ENCODE measurements at places on chromosomes 13 and 19.
A peak's percentile ranks its signal among the peaks of the same experiment; 100 is the strongest.

- DNase-seq = no peak
Measured at GRCh38 chr19:17244618-17245534, 843 bp downstream of the NR2F6 start.

- no peak for DNase-seq
Measured at GRCh38 chr13:35769812-35770211, 293.3 kb upstream of the MAB21L1 start.

DNA sequence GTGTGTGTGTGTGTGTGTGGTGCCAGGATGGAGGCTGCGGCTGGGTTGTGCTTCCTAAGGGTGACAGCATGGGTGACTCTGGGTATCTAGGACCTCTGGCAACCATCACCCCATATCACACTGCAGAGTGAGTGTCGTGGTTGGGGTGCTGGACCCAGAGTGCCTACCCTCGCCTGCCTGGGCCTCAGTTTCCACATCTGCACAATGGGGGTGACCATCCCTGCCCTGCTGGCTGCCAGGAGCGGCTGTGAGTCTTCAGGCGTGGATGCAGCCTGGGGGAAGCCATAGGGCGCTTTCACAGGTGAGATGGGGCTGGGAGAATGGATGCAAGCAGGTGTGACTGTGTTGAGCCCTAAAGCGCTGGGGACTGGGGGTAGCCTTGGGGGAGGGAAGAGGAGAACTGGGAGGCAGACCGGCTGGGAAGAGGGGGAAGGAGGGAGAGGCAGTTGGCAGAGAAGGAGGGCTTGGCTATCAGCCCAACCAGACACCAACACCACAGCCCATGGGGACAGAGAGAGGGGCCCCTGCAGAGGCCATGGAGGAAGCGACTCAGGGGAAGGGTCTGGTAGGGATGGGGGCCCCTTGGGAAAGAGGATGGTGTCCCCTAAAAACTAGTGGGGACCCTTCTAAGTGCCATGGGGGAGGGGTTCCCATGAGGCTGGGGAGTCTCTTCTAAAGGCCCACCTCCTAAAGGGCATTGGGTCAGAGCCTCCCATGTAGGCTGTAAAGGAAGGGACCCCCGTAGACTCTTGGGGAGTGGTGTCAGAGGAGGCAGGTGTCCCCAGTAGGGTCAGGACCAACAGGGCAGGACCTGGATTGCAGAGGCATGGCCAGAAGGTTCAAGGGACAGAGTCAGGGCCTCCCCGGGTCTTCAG lies 1.7 kb downstream of the PLPPR2 start:
- DNase-seq = no peak

DNA sequence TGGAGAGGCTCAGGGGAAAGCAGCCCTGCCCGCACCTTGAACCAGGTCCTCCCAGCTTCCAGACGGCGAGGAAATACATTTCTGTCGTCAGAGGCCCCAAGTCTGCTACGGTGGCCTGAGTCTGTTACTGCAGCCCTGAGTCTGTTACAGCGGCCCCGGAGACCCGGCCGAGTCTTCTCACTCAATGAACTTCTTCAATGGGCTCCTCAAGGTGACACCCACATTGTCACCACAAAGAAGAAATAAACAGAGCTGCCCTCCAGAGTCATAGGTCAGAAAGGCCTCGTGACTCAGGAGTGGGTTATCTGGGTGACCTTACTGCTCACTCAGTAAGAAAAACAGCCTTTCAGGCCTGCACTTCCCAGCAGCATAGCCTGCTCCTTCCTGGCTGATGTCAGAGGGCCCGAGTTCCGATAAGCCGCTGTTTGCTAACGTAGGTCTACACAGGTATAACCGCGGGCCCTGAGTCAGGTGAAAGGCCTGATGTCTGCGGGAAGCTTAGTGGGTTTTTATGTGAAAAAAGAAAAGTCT lies 66.9 kb upstream of the TM9SF2 start:
- peak; percentile 75 for DNase-seq

- no peak for DNase-seq
Measured at GRCh38 chr19:54526972-54527371, 24.3 kb downstream of the LAIR2 start.

DNA sequence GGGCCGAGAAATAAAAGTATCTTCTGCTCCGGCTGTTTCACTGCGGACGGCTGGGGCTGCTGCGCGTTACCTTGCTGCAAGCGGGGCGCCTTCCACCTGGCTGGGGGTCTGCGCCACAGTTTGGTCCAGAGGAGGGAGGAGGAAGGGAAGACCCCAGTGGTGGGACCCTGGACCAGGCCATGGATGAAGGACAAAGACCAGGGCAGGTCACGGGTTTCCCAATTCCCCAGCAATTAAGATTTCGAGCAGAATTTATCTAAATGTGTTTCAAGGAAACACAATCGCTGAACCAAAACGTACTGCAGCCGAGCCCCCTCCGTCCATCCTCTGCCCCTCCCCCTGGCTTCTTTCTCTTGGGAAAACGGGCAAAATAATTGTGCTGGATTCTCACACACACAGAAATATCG lies 2.9 kb downstream of the SOX1 start:
- no peak for DNase-seq

DNA sequence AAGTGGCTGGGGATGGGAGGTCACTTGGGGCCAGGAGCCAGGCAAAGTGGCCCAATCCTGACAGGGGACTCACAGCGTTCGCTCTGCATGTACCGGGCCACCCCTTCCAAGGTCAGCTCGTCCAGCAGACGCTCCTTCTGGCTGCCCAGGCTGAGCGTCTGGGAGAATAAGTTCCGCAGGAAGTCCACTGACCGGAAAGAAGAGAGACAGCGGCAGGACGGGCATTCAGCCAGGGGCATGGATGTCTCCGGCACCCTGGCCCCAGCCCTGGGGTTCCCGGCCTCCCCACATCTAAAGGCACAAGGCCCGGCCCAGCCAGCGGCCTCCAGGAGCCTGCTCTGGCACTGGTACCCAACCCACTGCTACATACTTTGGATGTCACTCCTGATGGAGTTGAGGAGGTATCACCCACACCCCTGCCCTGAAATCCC lies 6.1 kb downstream of the SIRT2 start:
- DNase-seq = no peak

DNA sequence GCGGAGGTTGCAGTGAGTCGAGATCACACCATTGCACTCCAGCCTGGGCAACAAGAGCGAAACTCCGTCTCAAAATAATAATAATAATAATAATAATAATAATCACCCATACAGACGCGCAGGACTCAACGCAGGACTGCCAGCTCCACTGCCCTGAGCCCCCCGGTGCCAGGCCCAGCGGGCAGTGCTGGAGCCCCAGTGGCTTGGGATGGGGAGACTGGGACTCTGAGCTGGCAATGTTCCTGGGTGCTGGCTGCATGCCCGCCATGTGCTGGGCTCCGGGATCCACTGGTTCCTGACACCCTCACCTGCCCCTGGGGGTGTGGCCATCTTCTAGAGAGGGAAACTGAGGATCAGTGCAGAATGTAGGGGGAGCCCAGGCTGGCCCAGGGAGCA lies 325 bp upstream of the AZU1 start:
- no peak for DNase-seq

GRCh38 chr13:44591316-44591715 lies 15.2 kb upstream of the TSC22D1 start:
- DNase-seq = no peak

DNA sequence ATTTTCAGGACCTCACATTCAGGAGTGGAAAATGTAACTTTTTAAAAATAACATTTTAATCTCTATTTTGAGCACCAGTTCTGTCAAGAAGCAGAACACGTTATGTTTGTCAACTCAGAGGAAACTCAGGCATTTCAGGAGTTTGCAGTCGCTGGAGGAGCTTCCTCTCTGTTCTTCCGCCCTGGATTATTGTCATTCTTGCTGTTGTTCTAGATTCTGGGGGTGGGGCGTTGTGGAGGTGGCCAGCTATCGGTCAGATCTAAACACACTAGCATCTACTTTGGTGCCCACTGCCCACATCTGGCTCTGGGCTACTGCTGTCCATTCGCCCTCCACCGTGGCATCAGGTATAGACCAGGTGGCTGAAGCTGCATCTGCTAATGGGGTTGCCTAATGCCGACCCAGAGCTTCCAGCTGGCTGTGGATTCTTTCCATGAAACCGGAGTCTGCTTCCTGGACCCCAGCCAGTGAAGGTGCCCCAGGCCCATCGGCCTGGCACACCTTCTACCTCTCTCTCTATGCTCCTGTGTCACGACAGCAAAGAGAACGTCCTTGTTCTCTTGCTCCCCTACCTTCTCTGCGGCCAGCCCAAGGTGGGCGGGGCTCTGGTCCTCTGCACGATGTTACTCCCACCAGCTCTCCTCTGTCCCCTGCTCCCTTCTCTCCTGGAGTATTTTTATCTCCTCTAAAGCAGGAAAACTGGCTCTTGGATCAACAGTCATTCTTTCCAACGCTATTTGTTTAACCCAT lies 36.7 kb upstream of the DGKH start:
- DNase-seq = no peak

DNA sequence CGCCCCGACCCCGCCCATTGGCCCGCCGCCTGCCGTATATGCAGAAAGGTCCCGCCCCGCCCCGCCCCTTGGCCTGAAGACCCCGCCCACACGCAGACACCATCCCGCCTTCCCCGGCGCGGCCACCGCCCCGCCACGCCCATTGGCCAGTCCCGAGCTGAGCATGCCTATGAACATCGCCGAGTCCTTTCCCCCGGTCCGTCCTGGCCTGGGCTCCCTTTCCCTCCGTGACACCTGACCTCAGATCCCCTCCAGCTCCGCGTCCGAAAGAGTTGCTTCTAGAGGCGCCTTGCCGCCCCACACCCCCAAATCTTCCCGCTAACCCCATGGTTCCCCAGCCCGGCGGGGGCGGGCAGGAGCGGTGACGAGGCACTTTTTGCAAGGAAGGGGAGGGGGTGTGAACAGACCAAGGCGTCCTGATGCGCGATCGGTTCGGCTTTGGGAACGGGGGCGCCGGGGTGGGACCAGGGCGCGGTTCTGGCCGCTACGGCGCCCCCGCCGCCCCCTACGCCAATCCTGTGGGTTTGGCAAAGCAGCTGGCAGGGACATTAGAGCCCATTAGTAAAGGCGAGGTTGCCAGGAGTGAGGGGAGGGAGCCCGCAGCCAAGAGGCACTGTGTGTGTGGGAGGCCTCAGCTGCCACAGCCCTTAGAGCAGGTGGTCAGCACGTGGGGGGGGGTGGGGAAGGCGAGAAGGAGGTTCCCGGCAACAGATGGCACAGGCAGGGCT lies 406 bp upstream of the NUMBL start:
- DNase-seq = peak; percentile 90

DNA sequence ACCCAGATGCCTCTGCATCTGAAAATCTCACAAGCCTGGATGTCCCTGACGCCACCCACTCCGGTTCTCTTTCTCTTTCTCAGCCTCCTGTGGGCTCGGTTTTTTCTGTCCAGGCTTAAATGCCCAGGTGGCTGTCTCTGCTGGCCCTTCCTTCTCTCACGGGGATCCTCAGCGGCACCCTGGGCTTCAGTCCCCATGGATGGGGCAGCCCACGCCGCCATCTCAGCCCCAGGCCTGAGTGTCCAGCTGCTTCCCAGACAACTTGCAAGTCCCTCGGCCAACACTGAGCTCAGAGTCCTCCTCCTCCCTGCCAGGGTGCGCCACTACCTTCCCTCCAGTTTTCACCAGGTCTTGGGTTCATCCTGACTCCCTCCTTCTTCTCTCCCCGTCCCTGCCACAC lies 6.4 kb downstream of the FBN3 start:
- DNase-seq = no peak

- no peak for DNase-seq
Measured at GRCh38 chr13:92769046-92769445, 457.6 kb upstream of the GPC6 start.

DNA sequence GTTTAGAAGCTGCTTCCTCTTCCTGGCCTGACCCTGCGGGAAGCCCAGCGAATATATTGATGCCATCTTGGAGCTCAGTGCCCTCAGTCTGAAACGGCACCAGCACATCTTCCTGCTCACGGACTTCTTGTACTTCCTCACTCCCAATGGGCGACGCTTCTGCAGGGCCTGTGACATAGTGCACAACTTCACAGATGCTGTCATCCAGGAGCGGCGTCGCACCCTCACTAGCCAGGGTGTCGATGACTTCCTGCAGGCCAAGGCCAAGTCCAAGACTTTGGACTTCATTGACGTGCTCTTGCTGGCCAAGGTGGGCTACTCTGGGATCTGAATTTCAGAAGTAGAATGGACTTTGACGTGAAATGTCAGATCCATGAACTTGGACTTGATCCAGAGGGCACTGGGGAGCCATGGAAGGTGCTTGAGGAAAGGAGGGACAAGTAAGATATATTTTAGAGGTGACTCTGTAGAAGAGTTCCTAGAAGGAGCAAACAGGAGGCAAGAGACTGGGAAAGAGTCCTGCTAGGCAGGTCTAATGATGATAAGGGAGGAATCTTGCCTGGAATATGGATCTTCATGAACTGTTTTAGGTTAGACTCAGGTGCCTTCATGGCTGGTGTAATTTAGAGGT lies 38.4 kb upstream of the CYP4F8 start:
- no peak for DNase-seq

DNA sequence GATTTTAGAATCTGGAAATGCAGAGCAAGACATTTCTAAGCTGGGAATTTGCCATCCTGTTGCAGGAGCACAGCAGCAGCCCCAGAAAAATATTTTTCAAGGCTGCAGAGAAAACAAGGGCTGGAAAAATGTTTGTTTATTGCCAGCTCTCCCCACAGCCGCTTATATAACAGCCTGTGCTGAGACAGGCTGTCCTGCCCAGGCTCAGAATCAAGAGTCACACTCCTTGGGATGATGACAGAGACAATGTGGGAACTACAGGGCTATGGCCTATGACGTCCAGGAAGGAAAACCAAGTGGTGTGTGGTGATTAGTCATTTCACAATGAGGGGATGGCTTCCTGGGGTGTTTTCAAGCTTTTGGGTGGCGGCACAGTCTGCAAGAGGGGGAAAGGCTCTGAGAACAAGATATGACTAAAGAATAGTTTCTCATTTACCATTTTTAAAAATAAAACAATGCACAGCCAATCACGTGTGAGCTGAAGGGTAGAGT lies 136.3 kb upstream of the SERP2 start:
- no peak for DNase-seq

- DNase-seq = peak; percentile 39
Measured at GRCh38 chr19:5138606-5139582, 170.0 kb downstream of the KDM4B start.

GRCh38 chr13:110960204-110960603 lies 45.3 kb upstream of the ANKRD10 start:
- no peak for DNase-seq

DNA sequence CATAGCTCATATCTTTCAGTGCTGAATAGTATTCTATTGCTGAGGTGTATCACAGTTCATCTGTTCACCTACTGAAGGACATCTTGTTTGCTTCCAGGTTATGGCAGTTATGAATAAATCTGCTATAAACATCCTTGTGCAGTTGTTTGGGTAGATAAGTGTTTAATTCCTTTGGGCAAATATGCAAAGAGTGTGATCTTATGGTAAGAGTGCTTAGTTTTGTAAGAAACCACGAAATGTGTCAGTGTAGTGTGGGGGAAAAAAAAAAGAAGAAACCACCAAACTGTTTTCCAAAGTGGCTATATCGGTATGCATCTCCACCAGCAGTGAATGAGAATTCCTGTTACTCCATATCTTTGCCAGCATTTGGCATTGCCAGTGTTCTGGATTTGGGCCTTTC lies 93.3 kb downstream of the PIBF1 start:
- DNase-seq = no peak

- no peak for DNase-seq
Measured at GRCh38 chr13:27643334-27644132, 21.8 kb downstream of the POLR1D start.

GRCh38 chr19:52219611-52220010 lies 29.8 kb downstream of the PPP2R1A start:
- no peak for DNase-seq

- DNase-seq = no peak
Measured at GRCh38 chr19:44767295-44768180, 10.2 kb upstream of the CBLC start.

Measured in T-helper 9 cell (primary cell).